Esophagus muscularis mucosa (tissue), 4 donors: ENCODE measurements at places on chromosomes 12 and 14.

GRCh38 chr12:7719946-7720730 is 8.9 kb downstream of the DPPA3 start:
- no peak for DNase-seq

DNA sequence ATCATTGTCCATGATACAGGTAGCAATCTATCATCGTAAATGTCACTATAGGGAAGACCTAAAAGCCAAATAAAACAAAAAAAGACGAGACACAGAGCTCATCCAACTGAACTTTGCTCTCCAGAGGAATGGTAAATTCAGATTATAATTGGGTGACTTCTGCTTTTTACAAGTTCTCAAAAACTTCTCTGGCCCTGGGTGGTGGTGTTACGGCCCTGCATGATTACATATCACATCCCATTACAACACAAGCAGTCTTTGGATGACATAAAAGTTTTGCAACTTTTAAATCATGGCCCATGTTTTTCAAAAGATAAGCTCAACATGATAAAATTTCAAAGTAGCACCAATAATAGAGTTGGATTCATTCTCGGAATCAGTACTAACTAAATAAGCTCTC is 299.6 kb downstream of the DIO2 start:
- no peak for DNase-seq

DNA sequence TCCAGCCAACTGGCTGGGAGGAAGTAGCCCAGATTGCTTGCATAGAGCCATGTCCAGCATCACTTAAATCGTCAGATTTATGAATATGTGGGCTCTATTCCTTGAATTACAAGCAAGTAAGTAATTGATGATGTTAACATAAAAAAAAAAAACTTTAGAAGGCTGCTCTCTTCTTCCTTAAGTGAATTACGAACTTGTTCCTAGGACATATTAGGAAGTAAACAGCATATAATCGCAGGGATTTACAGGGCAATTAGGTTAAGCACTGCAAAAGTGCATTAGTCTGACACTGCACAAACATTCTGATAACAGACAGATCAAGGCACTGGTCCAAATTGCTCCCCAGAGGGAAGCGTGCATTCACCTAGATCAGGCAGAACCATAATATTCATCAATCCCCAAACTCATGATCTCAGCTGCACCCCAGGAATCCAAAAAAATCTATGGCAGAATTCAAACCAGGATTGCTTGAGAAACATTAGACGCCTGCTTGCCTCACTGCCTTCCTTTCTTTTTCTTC is 293.2 kb downstream of the TMEM132D start:
- no peak for DNase-seq

DNA sequence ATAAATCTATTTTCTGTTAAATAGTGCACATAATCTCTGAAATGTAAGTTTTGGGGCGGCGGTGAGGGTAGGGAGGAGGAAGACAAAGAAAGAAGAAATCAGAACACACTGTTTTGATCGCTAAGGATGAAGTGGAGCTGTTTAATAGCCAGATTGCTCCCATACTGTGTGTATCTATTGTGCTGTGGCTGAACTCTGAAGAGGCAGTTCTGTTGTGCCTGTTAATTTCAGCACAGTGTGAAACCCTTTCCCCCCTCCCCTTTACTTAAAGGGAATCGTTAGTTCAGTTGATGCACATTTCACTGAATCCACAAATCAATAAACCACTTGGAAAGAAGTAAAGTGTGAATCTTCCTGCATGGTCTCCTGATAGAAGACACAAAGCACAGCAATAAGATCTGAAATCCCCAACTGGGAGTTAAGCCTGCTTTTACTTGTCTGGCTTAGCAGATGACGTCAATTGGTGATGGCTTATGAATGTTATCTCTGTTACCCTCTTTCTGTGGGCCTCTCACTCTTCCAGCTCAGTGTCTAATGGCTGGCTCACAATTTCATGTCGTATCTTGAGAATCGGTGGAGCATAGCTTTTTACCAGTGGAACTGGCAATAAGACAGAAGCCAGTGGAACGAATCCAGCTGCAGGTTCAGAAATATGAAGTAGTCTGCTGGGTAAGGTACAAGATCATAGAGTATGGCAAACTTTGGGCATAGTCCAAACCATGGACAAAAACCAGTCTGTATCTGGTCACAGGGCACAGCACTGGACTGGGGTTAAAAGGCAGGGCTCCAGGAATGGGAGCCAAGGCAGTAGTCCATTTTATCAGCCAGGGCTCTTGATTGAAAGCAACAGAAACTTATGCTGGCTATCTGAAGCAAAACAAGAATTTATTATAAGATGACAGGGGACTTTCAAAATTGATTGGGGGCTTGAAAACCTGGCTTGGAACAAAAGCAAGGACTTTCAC is 413.5 kb upstream of the SEL1L start:
- no peak for DNase-seq

DNA sequence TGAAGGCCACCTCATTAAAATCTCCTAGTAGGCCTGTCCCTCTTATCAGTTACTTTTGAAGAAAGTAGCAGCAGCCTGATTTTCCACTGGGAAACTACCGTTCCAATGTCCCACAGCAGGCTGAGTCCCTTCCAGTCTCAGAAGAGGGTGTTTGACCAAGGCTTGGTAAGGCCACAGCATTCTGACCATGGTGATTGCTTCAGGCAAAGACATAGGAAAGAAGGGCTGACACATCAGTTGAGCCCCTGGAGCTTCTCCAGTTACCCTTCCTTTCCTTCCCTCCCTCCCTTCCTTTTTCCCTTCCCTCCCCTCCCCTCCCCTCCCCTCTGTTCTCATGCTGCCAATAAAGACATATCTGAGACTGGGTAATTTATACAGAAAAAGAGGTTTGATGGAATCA is 234.3 kb upstream of the NOS1 start:
- no peak for DNase-seq

GRCh38 chr14:58915646-58916045 is 272.8 kb upstream of the DAAM1 start:
- no peak for DNase-seq

- no peak for DNase-seq
Measured at GRCh38 chr14:71248194-71248593, 340.9 kb downstream of the PCNX1 start.

DNA sequence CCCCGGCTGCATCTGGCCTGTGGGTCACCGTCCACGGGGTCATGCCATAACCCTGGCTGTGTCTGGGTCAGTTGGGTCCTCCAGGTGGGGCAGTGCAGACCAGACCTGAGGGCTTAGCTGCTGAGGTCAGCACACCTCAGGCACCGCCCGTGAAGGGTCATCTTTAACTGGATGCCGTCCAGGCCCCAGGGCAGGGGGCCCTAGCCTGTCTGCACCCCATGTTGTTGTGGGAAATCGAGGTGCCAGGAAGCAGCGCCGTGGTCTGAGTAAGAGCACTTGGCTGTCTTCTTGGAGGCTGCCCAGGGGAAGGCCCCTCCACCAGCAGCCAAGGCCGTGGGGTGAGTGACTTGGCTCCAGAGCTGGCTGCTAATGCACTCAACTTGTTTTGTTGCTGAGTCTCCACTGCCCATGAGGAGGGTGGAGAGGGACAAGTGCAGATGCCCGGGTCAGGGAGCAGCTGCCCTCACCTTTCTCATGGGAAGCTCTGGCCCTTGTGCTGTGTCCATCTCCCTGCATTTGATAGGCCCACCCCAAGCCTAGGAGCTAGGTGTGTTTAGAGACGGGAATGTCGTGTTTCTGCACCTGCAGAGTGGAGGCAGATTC is 317.2 kb downstream of the TMEM121 start:
- DNase-seq = no peak

GRCh38 chr12:64390275-64390851 is at the start of gene C12orf56:
Gene C12orf56 (minus strand): TSS chr12:64390758. CDS start chr12:64390565, 193 bp downstream.
- no peak for DNase-seq
